Hematopoietic multipotent progenitor cell treated with erythropoietin and hydrocortisone succinate and interleukin-3 and kit ligand, for 8 days (in vitro differentiated cells): ENCODE measurements at places on chromosomes 1 and 21.
A peak's percentile ranks its signal among the peaks of the same experiment; 100 is the strongest.

DNA sequence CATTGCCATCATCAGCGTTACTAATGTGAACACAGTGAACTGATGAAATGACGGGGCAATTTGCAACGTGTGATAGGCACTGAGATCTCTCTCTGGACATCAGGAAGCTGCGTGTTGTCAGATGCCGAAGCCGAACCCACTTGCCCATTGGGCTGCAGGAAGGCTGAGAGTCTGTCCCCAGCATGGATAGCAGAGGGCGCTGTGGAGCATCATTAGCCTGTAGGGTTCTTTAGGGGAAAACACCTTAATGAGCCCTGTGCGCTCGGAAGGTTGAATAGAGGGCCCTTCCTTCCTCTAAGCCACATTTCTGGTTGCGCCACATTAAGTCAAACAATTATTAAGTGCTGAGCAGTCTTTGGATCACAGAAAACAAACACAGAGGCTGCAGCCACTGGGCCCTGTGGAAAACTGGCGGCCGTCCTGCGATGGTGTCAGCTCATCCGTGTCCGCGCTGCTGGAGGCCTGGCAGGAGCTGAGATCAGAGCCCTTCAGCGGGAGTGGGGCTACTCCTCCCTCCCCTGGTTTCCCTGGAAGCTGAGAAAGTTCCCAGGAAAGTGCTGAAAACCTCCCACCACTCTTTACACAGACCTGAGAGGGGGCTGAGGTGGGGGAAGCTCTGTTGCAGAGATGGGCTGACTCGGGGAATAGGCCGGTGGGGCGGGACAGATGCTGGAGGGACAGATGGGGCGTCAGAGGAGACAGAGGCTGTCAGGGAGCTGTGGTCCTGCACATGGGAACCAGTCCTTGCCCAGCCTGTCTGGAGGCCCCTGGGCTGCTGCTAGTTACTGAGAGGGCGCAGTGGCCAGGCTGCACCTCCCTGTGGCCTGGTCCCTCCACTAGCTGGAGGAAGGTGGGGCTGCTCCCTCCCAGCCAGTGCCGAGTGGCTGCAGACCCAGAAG lies 12.7 kb downstream of the TFF2 start:
- peak; percentile 74 for DNase-seq

DNA sequence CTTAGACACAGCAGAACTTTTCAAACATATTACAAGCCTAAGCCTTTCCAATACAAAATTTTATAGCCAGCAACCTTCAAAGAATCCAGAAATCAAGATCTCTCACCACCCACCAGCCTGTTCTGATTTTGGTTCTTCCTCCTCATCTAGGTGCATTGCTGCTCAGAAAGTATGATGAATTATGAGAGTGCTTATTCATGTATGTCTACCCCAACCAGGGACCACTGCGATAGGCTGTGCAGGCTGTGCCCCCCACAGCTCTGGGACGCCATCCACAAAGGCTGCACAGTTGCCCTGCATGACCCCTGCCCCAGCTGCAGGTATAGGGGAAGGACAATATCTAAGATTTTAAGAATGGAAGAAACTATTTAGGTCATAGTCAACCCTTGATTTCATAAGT lies 55.4 kb downstream of the WDR64 start:
- no peak for DNase-seq

DNA sequence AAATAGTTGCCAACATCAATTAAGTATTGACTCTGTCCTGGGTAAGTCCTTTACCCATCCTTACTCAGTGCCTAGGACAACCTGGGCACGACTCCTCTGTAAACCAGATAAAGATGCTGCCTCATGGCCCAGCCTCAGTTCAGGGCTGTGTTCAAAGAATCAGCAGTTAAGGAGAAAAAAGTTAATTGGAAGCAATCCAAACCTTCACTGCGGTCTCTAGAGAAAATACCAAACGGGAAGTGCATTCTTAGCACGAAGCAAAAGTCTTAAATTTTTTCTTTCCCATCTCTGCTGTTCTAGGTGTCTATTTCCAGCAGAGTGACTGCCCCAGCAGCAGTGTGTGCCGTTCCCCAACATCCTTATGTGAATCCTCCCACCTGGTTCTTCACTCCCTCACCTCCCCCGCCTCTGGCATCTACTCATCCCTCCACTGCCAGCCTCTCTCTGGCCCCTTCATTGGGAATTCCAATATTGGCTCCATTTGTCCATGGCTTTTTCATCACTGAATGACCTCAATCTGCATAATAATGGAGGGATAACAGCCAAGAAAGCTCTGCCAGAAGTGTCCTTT lies 23.2 kb downstream of the KANK4 start:
- DNase-seq: peak; percentile 20

DNA sequence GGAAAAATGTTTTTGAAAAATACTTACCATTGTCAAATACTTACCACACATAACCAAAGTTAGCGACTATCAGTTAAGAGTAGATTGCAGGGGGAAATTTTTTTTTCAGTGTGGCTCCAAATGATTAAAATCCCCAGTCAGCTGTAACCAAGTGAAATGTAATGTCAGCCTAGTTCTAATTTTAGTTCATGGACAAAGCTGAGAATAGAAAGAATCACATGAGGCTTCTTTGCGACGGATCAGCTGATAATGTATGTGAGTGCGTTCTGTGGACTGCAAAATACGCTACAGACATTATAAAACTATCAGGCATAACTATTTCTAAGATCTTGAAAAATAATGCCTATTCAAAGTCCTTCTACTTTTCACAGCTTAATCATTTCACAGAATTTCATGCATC lies at the start of gene LRRC39:
TSS of gene LRRC39 (minus strand) at position 166 of the 400 bp plus-strand sequence. CDS start 9,740 bp downstream, outside the sequence.
- DNase-seq: no peak

- no peak for DNase-seq
Observed at GRCh38 chr1:204464187-204464631, 30.4 kb downstream of the PIK3C2B start.

GRCh38 chr1:53076165-53076564 lies 14.2 kb downstream of the PODN start:
- DNase-seq: no peak

- DNase-seq: no peak
Observed at GRCh38 chr1:147717051-147717705, 43.2 kb downstream of the GJA5 start.

DNA sequence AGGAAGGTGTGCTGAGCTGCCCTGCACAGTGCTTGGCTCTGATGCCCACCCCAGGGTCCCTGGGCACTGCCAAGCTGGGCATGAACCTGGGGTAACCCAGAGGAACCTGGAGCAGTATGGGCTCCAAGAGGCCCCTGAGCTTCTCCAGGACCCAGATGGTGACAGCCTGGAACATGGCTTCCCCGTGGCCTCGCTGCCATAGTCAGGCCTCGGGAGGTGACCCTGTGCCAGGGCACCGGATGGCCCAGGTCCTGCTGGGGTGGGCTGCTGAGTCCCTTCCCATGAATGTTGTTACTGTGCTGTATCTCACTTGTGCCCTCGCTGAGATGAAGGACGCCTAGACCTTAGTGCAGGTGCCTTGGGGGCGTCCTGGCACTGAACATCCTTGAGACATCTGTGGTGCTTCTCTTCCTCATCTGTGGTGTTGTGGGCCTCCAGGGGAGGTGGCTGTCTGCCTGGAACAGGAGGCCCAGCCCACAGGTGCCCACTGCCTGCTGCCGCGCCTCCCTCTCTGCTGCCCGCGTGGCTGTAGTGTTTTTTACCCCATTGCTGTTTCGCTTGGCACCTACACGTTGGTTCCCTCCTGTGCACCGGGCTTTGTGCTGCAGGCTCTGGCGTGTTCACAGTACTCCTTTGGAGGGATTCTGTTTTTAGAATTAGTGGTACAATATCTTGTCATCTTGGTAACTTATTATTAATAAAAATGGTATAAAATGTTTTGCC lies 160.3 kb downstream of the PCBP3 start:
- no peak for DNase-seq

DNA sequence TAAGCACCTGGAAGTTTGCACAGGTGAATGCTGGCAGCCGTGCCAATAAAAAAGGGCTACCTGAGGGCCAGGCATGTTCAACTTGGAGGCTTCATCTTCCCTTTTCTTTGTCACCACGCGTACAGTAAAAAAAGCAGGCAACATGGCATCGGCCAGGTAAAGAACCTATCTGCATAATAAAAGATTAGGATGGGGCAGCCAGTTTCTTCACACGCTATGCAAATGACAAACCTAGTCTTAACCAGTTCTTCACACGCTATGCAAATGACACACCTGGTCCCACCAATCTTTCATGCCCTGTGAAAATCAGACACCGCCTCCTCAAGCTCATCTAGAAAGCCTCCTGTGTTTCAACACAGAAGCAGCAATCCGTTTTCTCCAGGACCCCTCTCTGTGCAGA lies 413.4 kb downstream of the HLX start:
- DNase-seq: no peak

- no peak for DNase-seq
Observed at GRCh38 chr1:151347523-151348246, 633 bp upstream of the RFX5 start.

- peak; percentile 16 for DNase-seq
Observed at GRCh38 chr1:30822966-30823581, 65.5 kb upstream of the LAPTM5 start.

DNA sequence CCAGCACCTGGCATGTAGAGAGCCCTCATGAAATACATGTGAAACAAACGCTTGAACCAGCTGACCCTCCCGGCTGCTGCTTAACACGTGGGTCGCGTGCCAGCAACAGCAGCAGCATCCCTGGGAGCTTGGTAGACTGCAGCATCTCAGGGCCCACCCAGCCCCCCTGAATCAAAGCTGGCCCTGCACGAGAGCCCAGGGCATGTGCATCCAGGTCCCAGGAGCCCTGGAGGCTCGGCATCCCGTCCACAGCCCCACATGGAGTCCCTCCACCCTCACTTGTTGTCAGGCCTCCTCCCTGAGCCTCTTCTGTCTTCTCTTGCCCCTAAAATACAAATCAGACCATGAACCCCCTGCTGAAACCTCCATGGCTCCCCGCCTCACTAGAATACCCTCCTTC lies 123.1 kb downstream of the MATN1 start:
- DNase-seq: no peak

- no peak for DNase-seq
Observed at GRCh38 chr1:83527987-83528386, 470.9 kb downstream of the TTLL7 start.

GRCh38 chr1:248802454-248802853 lies 23.3 kb downstream of the SH3BP5L start:
- no peak for DNase-seq

GRCh38 chr1:145859491-145860023 lies 676 bp upstream of the PIAS3 start:
- DNase-seq: peak; percentile 84

- DNase-seq: no peak
Observed at GRCh38 chr21:34343838-34344381, 19.9 kb upstream of the KCNE2 start.

DNA sequence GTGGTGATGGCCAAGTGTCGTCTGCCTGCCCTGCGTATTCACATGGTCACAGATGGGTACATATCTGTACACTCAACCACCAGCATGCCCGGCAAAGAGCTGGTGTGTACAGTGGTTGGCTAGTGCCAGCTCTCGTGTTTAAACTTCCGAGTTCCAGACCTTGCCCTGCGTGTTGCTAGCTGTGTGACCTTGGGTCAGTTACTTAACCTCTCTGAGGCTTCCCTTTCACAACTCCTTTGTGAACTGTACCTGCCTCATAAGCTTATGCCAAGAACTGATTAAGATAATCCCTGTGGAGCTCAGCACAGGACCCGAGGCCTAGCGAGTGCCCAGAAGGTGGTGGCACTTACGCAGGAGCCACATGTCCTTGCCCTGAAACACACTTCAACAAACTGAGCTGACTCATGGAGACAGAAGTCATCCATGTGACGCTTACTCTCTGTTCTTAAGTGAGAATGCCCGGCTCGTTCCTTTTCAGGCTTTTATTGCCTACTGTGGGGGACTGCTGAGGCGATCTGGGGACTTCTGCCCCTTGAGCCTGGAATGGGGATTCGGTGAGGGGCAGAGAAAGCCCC lies 55.4 kb downstream of the ALPL start:
- no peak for DNase-seq

DNA sequence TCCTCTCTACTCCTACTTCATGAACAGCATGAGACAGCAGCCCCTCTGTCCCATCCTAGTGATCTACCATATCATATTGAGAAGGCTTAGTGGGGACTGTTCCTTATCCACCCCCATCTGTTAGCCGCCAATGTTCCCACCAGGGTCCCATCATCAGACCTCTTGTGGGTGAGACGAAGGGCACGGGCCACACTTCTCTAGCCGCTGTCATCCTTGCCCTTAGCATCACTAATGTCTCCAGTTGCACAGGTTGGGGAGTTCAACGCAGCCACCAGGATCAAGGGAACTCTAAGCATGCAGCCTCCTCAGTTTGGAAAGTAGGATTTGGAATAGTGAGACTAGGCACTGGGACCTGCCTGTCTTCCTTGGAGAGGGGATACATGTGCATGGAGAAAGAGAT lies 20.1 kb downstream of the INKA2 start:
- DNase-seq: no peak

GRCh38 chr1:96649301-96649700 lies 72.3 kb upstream of the PTBP2 start:
- no peak for DNase-seq

- DNase-seq: peak; percentile 70
Observed at GRCh38 chr1:204941421-204942338, 71.0 kb downstream of the NFASC start.

- DNase-seq: no peak
Observed at GRCh38 chr1:36869054-36869453, 165.3 kb downstream of the GRIK3 start.

DNA sequence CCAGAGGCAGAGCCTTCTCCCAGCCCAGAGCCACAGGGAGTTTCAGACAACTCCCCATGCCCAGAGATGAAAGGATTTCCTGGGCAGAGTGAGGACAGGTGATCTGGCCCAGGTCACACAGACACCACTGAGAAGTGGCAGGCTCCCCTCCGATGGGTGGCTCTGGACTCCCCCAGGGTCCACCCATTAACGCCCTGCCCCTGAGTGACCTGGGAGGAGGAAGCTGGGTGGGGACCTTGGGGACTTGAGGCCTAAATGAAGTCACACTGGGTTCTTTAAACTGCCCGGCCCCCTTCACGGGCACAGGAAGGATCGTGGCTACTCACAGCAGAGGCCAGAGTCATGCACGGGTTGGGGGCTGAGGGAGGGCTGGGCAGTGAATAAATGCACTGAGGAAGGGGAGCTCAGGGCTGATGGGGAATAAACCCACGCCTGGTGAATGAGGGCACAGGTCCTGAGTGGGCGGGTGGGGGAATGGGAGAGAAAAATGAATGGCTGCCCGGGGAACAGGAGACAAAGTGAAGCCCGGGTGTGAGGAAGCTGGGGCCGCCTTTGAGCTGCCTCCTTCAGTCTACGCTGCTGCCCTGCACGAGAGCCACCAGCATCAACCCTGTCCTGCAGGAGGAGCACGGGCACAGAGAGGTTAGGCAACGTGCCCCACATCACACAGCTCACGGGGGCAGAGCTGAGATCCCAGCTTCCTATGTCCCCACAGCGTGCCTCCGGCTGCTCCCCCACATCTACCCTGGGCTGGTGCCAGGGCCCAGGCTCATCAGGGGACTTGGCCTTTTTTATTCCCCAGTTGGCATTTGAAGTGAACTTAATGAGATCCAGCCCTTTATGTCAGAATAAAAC lies 404.3 kb downstream of the MATN1 start:
- no peak for DNase-seq
